ENCODE measurements at places on chromosomes 5 and 9.

- no peak for DNase-seq
These were observed 12.1 kb upstream of the IQGAP2 start for GRCh38 chr5:76391014-76391413.

DNA sequence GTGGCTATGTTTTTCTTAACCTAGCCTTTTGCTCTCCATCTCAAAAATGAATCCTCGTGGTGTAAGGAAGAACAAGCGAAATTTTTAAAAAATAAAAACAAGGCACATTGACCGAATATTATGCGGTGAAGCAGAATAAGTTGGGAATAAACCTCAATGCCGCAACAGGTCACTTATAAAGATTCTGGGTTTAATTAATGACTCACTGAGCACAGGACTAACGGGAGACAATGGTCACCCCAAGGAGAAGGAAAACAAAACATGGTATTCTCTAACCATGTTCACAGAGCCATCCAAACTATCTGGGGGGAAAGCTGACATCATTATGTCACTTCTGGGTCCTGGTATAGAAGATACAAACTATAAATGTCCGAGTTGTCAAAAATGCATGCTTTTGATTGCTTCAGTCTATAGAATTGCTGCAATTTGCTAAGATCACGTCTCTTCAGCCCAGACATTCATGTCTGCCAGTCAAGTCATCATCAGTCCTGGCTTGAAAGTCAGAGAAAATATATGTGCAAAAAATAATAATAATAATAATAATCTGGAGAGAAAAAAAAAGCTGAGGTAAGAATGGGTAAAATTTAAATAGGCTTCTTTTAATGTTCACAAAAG, 280.6 kb downstream of the NR2F1-AS1 start:
- DNase-seq: no peak

- no peak for DNase-seq
These were observed 116.7 kb upstream of the LPCAT1 start for GRCh38 chr5:1640421-1640881.

- peak; percentile 80 for DNase-seq
These were observed 284.5 kb downstream of the NTRK2 start for GRCh38 chr9:84953797-84954705.

DNA sequence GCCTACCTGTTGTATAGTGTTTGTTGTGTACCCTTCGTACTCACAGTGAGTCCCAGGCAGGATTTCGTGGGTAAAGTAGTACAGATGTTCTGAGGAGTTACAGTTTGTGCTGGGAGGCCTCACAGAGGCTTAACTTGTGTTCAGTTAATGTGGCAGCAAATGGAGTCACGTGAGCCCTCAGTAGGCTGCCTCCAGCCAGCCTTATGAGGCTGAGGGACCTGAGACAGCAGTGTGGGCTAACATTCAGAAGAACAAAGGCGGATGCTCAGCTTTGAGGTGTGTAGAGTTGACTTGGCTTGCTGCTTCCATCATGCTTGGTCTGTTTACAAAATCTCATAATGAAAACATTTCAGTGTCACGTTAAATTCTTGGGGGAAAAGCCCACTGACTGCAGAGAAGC, 118.1 kb downstream of the TRIO start:
- no peak for DNase-seq

DNA sequence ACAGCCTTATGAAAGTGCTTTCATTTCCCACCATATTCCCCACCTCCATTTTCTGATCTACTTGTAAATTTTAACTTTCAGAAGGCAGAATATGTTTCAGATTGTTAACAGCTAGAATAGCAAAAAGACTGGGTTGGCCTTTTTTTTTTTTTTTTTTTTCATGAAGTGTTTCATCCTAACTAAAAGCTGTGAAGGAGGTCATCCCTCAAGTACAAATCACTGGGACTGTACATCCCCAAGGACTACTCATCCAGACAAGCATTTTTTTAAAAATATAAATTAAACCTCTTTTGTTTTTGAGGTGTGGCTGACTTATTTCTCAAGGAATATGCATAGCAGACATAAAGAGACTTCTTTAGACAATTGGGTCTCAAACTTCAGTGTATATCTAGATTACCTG, 542.1 kb upstream of the TUSC1 start:
- no peak for DNase-seq

DNA sequence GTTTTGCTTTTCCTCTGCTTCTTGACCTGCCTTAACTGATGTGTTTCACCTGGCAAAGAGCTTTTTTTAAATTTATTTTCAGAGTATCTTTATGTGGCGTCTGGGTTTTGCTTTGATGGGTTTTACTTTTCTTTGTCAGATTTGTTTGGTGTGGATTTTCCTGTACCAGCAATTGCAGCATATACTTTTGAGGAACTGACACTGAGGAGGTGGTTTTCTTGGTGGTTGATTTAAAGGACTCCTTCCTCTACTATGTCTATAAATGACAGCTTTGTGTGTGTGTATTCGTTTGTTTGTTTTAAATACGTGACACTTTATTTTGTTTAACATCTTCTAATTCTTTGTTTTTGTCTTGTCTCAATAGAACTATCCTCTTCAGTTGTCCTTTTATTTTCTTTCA, 1071.9 kb upstream of the ARRDC3 start:
- DNase-seq: peak; percentile 33

DNA sequence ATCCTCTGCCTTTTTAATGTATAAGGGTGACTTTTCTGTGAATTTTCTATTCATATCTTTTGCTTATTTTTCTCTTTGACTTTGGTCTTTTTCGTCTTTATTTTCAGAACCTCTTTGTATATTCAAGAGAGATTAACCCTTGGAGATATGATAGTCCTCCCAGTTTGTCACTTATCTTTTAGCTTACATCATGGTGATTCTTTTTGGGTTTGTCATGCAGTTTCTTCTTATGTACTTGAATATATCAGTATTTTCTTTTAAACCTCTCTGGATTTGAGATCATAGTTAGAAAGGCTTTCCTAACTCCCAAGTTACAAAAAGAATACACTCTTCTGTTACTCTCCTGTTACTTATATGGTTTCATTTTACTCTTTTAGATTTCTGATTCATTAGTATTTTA, 27.5 kb upstream of the GPR21 start:
- no peak for DNase-seq

DNA sequence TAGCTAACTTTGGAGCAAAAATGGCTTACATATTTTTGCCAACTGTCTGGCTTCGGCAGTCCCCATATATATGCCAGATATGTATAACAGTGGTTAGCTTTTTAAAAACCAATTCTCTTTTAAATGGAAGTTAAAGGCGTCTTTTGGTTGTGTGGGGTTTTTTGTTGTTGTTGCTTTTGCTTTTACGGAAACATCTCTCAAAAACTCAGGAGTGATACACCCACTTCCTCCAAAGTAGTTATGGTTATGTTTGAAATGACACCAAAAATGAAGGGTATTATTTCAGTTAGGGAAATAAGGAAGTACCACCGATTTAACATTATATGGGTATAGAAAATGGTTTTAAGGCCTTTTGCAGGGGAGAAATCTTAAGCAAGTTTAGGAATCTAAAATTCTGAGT, 2.3 kb downstream of the CNOT8 start:
- DNase-seq: no peak

DNA sequence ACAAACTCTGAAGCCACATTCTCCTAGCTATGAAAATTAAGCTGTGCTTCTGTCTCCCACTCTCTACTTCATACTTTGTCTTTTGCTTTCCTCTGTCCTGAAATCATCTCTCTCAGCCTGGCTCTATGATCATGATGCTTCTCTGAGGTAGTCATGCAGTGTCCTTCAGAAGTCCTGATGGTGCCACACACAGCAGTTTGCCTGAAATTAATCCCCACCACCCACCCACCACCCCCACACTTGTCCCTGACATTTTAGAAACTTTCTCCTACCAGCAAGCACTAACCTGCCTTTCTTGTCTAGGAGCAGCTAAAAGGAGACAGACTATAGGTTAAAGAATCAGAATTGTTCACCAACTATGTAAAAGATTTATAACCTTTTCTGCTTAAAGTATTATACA, 282.2 kb upstream of the FAM174A start:
- no peak for DNase-seq

DNA sequence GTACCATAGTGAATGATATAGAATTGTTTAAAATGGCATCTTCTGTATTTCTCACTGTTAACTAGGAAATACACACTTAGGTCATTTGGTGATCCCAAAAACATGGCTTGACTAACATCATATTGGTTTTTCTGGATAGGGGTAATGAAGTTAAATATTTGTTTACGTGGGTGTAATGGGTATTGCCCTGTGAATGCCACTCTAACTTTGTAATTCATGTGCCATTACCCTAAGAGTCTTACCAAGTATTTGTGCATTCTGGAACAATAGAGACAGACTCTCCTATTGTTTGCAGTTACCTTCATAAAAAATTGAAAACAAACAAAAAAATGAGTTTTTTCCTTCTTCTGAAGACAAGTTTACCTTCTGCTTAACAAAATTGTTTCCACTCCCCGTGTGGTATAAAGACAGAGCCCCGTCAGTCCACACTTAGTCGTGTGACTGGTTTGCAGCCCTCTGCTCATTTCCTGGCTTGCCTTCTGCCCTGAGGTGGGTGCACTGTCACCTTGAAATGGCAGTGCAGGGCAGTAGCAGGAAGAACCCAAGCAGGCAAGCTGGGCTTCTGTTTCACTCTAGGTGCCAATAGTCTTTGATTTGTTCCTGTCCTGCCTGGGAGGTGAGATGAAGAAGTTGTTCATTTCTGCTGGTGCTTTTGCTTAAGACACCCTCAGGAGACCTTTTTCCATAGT, 9.6 kb upstream of the CATSPER3 start:
- DNase-seq: no peak
